ENCODE measurements at places on chromosomes 5 and 9. TPM values are rescaled to one million over a fixed set of nuclear protein-coding genes. Genes with fewer than 3 reads are reported as not detected.

The GPSM1 gene
- total RNA-seq = 28.7 TPM

The PIP5KL1 gene
- total RNA-seq = 0.28 TPM

The SPATA31C1 gene
- total RNA-seq = not detected

- peak; percentile 3 for DNase-seq
Measured at GRCh38 chr9:93911801-93912554, 43.2 kb downstream of the BARX1 start.

DNA sequence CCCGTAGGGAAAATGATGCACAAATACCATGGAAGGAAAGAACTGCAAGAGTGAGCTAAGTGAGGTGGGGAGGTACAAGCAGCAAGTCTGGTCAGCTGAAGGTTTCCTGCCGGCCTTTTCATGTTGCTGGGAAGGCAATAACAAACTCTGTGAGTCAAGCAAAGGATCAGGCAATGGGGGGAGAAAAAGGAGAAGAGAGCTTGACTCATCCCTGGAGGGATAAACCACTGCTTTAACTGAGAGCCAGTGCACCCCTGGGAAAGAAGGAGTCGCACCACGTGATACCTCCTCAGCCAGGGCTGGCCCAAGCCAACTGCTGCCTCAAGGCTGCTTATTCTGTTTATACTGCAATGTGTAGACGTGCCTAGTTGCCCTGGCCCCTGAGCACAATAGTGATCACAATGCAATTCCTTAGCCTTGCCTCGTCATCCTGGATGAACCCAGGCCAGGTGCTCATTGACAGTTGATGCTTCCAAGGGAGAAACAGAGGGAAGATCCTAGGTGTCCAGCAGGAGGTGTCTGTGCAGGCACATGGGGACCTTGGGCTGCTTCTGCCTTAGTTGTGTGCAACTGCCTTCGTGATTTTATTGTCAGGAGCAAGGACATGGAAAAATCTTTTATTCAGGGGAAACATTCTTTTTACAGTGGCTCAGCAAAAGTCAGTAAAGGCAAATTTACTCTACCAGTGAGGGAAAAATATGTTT lies 203.0 kb upstream of the TUT7 start:
- DNase-seq = peak; percentile 98

The UHRF2 gene
- total RNA-seq = 55.3 TPM

- no peak for DNase-seq
Measured at GRCh38 chr5:150644058-150644457, 3.6 kb downstream of the SYNPO start.

GRCh38 chr9:83935276-83935935 lies 14.2 kb upstream of the KIF27 start:
- DNase-seq = peak; percentile 82

GRCh38 chr5:135921388-135921787 lies 25.7 kb upstream of the IL9 start:
- DNase-seq = peak; percentile 27

- no peak for DNase-seq
Measured at GRCh38 chr5:39274398-39275085, 55.2 kb upstream of the FYB1 start.

Measured in IMR-90 (cell line).